ENCODE measurements at places on chromosomes 16 and 17.
A peak's percentile ranks its signal among the peaks of the same experiment; 100 is the strongest.

GRCh38 chr16:76856112-76856511 lies 334.9 kb upstream of the MON1B start:
- DNase-seq, result no peak

- DNase-seq, result no peak
Observed at GRCh38 chr17:61398721-61399130, 917 bp upstream of the TBX2 start.

DNA sequence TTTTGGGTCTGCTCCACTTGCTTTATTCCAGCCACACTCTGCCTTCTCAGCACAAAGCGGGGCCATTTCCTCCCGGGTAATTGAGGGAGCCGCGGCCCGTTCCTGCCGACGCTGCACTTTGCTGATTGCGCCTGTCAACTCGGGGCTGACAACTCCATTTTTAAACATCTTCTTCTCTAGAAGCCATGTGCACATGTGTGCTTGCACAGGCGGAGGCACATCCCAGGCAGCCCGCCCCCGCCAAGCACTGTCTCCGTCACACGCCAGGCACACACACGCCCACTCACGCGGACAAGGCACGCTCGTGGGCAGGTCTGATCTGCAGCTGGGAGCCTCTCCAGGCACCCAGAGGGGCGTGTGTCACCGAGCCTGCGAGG lies 63.2 kb downstream of the ENGASE start:
- DNase-seq, result no peak

- no peak for DNase-seq
Observed at GRCh38 chr17:7215652-7216180, 3.9 kb downstream of the DLG4 start.

DNA sequence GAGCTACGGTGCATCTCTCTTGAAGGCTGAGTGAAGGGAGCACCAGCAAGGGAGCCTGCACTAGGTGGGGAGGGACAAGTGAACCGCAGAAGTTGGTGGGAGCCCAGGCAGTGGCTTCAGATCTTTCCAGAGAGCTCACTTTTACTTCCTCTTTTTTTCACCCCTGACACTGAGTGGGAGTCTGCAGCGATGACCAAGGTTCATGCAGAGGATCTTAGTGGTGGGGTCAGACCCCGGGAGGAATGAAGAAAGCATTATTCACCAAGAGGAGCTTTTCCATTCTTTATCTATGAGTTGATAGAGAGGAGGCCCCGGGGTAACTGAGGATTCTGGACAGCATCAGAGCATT lies 3.0 kb upstream of the CCL2 start:
- no peak for DNase-seq

DNA sequence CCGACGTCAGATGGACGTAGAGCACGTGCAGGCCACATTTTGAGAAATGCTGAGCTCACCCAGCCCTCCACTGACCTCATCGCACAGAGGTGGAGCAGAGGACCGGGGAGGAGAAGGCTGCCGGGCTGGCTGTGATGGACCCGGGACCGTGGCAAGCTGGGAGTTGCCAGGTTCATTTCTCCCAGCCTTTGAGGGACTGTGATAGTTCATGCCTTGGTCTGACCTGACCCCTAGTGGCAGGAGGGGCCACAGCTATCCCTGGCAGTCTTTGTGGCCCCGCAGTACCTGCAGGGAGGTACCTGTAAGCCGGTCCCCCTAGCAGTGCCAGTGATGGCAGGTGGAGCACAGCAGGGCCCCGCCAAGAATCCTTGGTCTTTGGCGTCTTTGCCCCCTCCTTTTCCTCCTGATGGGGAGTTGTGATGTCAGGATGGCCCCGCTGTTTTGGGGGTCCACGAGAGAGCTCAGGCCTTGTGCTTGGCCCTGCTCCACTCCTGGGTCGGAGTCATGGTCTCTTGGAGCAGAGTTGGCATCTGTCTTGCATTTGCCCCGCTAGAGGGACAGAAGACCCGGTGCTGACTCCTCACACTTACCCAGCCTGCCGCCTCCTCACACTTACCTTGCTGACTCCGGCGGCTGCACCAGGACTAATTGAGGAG lies 50.4 kb downstream of the OR1D5 start:
- peak; percentile 66 for DNase-seq

DNA sequence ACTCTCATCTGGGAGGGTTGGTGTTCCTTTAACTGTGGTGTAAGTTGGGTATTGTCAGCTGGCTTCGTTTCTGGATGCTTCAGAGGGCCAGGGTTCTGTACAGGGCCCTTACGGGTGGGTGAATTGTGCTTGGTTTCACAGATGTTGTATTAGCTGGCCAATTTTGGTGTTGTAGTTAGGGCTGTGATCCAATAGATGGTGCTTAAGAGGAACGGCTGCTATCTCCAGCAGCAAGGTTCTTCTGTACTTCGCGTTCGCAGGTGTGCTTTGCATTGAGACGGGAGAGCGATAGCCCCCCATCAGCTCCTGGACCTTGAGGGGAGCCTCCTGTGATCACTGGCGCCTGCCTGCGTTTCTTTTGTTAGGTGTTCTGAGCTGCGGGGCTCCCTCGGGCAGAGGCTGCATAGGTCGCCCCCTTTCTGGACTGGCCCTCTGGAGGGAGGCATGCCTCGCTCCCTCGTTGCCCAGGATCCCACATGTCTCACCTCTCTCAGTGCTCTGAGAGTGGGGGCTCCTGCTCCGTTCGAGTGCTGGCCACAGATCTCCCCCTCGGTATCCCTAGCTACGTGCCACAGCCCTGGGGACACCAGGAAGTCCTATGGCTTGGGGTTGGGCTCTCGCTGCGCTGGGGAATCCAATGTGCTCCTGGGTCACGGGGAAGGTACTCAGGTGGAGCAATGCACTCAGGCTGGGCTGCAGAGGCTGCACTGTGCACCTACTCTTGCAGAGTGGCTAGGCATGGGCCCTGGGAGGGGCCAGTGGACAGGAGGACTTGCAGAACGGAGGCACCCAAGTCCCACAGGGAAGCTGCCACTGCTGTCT lies 837 bp upstream of the PRDM7 start:
- no peak for DNase-seq
